ENCODE measurements at places on chromosomes 13 and 19. TPM values are rescaled to one million over a fixed set of nuclear protein-coding genes. Genes with fewer than 3 reads are reported as not detected.

The MEIOSIN gene
- 0.04 TPM for polyA plus RNA-seq

The DHX34 gene
- polyA plus RNA-seq = 13.2 TPM

The C19orf73 gene
- 1.2 TPM for polyA plus RNA-seq

DNA sequence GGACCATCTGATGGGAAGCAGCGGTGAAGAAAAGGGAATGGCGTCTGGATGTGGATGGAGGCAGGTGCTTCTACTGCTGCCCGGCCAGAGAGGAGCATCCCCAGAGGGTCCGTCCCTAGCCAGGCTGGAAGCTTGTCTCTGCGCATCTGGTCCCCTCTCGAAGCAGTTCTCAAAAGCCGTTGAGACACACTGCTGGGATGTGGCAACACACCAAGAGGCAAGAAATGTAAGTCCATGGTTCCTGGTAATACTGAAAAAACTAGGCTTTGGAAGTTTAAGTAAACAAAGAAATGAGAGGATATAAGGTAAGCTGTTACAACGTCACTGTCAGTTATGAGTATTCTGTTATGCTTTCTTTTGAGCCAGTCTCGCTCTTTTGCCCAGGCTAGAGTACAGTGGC, 15.1 kb upstream of the FFAR2 start:
- no peak for DNase-seq

DNA sequence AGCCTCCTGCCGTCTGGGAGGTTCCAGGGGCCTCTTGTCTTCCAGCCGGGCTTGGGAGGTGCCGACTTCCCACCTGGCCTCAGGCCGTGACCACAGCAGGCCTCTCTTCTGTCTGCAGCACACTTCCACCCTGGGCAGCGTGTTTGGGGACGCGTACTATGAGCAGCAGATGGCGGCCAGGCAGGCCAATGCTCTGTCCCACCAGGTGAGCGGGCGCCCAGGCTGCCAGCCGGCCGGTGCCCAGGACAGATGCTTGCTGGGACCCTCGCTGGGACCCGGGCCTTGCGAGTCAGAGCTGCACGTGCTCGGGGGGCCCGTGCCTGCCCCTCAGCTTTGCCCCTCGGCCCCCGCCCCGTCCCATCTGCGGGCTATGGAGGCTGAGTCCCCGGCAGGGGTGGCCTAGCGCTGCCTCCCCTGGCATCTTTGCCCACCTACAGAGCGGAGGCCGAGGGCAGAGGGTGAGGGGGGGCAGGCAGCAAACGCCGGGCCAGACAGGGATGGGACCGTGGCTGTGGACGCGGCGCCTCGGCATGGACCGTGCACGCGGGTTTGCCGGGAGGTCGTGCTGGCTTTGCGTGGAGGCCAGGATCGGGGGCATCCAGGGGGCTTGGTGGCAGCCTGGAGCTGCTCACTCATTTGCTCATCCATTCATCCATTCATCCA, 16.2 kb downstream of the COMP start:
- DNase-seq = no peak

- DNase-seq = peak; percentile 76
Measured at GRCh38 chr19:49119411-49120324, at the start of gene PPFIA3. PPFIA3 (plus strand) TSS chr19:49119544; CDS start chr19:49127874, 8,330 bp downstream.

- no peak for DNase-seq
Measured at GRCh38 chr19:33815380-33816340, 19.0 kb downstream of the KCTD15 start.

DNA sequence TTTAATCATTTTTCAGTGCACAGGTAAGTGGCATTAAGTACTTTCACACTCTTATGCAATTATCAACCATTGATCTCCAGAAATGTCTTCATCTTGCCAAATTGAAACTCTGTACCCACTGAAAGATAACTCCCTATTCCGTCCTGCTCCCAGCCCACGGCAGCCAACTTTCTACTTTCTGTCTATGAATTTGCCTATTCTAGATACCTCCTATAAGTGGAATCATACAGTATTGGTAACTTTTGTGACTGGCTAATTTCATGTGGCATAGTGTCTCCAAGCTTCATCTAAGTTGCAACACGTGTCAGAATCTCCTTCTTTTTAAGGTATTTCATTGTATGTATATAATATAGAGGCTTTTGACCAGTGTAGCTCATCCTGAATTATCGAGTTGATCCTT, 5.7 kb upstream of the CEACAM18 start:
- no peak for DNase-seq

DNA sequence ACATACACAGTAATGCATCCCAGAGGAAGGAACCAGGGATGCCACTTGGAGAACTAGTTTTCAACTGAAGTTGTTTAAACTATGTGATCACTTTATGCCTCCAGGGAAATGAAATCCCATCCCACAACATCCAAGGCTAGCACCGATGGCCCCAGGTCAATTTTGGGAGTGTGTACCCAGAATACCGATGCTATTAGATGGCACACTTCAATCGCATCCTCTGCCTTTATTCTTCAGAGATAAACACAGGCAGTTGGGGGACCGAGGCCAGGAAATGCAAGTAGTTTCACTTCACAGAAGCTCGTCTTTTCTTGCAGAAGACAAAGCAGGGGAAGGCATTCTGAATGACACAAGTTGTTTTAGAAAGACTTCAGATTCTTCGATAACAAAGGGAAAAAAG, 13.8 kb downstream of the STK24 start:
- DNase-seq = no peak

Data from muscle of leg (tissue), 16 donors.